Stomach (tissue), 19 donors: ENCODE measurements at places on chromosomes 2 and 18.

GRCh38 chr2:186718903-186719302 lies 25.0 kb downstream of the FAM171B start:
- no peaks in the 10 kb centered on the region for H3K27me3 ChIP-seq
- no peaks in the 10 kb centered on the region for H3K4me1 ChIP-seq
- H3K4me3 ChIP-seq: no peak overlapping the region
- DNase-seq: no peak

DNA sequence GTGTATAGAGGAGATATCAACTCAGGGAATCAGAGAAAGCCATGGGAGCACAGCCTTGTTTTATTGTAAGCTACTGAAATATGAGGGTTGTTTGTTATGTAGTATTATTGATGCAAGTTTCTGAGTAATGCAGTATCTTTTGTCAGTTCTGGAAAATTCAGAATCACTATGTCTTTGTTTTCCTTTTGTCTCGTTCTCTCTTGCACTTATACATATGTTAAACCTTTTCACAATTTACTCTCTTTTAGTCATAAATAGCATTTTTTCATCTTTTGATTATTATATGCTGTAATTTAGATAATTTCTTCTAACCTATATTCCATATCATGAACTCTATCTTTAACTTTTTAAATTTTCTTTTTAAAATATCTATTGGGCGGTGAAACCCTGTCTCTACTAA lies 85.0 kb upstream of the COL3A1 start:
- no peaks in the 10 kb centered on the region for H3K36me3 ChIP-seq
- H3K4me1 ChIP-seq: peaks cover 5% of the 10 kb centered on the region
- H3K4me3 ChIP-seq: no peak overlapping the region
- no peak for DNase-seq
- H3K27me3 ChIP-seq: no peaks in the 10 kb centered on the region
- no peak overlapping the region for H3K27ac ChIP-seq

DNA sequence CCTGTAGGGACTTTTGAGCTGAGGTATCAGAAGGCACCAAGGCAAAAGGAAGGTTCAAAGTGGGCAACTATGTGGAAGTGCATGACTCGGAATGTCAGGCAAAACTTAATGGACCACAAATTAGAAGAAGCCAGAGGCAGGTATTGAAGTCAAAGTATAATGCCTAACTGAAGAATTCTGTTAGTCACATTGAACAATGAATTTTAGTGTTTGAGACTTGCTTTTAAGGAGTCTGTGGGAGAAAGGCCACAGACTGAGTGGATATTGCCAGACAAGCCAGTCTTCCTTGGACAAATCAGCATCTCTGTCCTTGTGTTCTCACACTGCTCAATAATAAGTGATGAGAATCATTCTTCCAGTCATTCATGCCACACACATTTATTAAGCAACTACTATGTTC lies 498.9 kb downstream of the STK39 start:
- H3K36me3 ChIP-seq: no peaks in the 10 kb centered on the region
- no peak overlapping the region for H3K4me3 ChIP-seq
- H3K4me1 ChIP-seq: no peaks in the 10 kb centered on the region
- DNase-seq: no peak
- H3K27ac ChIP-seq: no peak overlapping the region

DNA sequence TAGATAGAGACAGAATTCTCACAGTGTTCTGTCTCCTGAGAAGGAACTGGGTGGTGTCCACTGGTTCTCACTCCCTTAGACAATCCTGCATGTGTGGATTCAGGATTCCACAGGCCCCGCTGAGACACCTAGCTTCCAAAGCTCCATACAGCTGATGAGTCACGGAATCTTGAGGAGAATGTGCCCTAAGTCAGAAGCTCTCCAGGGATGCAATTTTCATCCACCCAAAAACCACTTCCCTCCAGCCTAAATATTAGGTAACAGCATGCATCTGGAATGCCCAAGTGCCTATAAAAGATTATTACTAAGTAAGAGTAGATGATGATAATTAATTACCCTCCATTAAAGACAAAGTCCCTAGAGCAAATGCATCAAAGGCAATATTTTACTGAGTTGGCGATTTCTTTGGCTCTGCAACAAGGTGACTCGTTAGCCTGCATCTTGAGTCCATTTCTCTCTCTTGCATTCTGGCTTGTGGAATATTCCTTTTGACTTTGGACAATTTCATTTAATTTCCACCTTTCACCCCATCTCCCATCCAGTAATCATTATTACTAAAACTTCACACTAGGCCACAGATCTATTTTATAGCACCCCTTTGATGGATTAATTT lies 475.1 kb downstream of the TNS1 start:
- H3K4me3 ChIP-seq: no peak overlapping the region
- no peak overlapping the region for H3K27ac ChIP-seq
- no peaks in the 10 kb centered on the region for H3K36me3 ChIP-seq
- no peaks in the 10 kb centered on the region for H3K4me1 ChIP-seq
- no peak for DNase-seq
- H3K27me3 ChIP-seq: no peaks in the 10 kb centered on the region

GRCh38 chr2:120347396-120348060 lies 1.6 kb downstream of the INHBB start:
- peaks cover 45% of the 10 kb centered on the region for H3K4me1 ChIP-seq
- peaks cover 12% of the 10 kb centered on the region for H3K27me3 ChIP-seq
- peak overlapping the region; percentile 40 for H3K4me3 ChIP-seq
- no peak for DNase-seq
- H3K27ac ChIP-seq: no peak overlapping the region
- no peaks in the 10 kb centered on the region for H3K36me3 ChIP-seq

GRCh38 chr18:62612776-62613175 lies 90.0 kb downstream of the ZCCHC2 start:
- no peak overlapping the region for H3K27ac ChIP-seq
- DNase-seq: no peak
- no peaks in the 10 kb centered on the region for H3K27me3 ChIP-seq

DNA sequence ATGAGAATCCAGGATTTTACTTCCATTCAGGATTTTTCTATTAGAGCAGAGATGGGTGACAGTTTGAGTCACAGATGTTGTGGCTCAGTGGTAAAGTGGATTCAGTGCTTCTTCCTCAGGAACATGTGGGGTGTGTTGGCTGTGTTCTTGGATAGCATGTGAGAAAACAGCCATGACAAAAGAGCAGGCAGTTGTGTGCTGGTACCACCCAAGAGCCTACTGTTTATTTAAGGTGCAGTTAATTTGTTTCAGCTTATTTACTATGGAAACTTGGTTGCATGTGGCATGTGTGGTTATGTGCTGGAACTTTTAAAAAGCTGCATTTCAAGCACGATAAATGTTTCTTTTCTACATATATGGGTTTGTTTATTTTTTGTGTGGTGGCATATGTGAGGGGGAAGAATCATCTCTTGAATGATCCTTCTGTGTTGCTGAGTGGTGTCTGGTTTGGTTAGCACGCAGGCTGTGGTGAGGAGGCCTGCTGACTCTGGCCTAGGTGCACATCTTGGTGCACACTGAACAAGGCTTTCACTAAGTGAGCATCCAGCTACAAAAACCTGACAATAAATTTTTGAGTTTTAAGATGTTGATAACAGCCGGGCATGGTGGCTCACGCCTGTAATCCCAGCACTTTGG lies 67.3 kb downstream of the SPTBN1 start:
- H3K27ac ChIP-seq: peak overlapping the region; percentile 10
- H3K36me3 ChIP-seq: peaks cover 10% of the 10 kb centered on the region
- peaks cover 65% of the 10 kb centered on the region for H3K4me1 ChIP-seq
- no peak overlapping the region for H3K4me3 ChIP-seq

- no peak overlapping the region for H3K4me3 ChIP-seq
- no peaks in the 10 kb centered on the region for H3K36me3 ChIP-seq
- no peaks in the 10 kb centered on the region for H3K27me3 ChIP-seq
- no peak overlapping the region for H3K27ac ChIP-seq
- no peaks in the 10 kb centered on the region for H3K4me1 ChIP-seq
These were observed 41.1 kb upstream of the ARL5A start for GRCh38 chr2:151869291-151869690.

- H3K27ac ChIP-seq: peak overlapping the region; percentile 46
- peak; percentile 13 for DNase-seq
- no peaks in the 10 kb centered on the region for H3K27me3 ChIP-seq
- H3K4me3 ChIP-seq: no peak overlapping the region
- peaks cover 52% of the 10 kb centered on the region for H3K4me1 ChIP-seq
These were observed 24.8 kb upstream of the TNS1 start for GRCh38 chr2:218027426-218028188.

GRCh38 chr2:6909431-6910385 lies 7.5 kb upstream of the RNF144A start:
- no peak overlapping the region for H3K27ac ChIP-seq
- H3K4me3 ChIP-seq: no peak overlapping the region
- DNase-seq: no peak
- no peaks in the 10 kb centered on the region for H3K36me3 ChIP-seq

DNA sequence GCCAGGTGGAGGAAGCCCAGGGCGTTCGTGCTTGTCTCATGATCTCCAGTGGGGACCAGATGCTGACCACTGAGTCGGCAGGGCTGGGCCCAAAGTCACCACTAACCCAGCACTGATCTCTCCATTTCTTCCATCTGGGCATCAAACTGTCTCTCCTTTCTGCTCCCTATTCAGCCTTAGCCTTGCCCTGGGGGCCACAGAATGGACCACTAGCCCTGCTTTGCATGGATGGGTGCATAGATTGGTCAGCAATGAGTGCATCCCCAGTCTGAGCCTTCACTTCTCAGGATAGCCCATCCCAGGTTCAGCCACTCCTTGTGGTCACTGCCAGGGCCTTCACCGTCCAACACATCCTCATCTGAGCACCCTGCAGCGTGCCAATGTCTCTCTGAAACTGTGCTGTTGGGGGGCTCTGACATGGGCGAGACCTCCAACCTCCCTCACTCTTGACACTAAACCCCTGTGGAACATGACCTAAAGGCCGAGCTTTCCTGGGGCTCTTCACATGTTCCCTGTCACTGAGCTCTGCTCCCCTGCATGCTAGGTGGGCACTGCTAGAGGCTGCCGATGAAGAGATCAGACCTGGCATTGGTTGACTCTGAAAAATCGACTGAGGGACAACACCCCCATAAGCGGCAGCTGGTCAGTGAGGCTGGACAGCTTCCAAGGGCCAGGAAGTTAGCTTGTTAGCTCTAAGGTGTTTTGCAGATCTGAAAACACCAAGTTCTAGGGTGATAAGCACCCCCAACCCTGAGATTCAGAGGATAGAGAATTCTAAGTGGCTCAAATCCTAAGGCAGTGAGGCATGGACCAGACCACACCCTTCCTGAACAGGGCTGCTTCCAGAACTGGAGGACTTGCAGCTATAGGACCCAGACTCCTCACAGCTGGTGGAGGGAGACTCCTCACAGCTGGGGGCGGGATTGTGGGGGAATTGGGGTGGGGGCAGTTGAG lies 61.7 kb downstream of the HS1BP3 start:
- DNase-seq: no peak
- H3K36me3 ChIP-seq: no peaks in the 10 kb centered on the region
- H3K4me3 ChIP-seq: no peak overlapping the region
- H3K27ac ChIP-seq: no peak overlapping the region
- peaks cover 44% of the 10 kb centered on the region for H3K4me1 ChIP-seq
- no peaks in the 10 kb centered on the region for H3K27me3 ChIP-seq

GRCh38 chr18:3526421-3527354 lies 76.7 kb downstream of the TGIF1 start:
- H3K27ac ChIP-seq: no peak overlapping the region
- no peak overlapping the region for H3K4me3 ChIP-seq
- H3K4me1 ChIP-seq: no peaks in the 10 kb centered on the region

GRCh38 chr2:239779584-239779983 lies 245.6 kb downstream of the NDUFA10 start:
- H3K27ac ChIP-seq: no peak overlapping the region
- no peaks in the 10 kb centered on the region for H3K4me1 ChIP-seq
- H3K27me3 ChIP-seq: no peaks in the 10 kb centered on the region
- H3K36me3 ChIP-seq: no peaks in the 10 kb centered on the region
- no peak overlapping the region for H3K4me3 ChIP-seq

DNA sequence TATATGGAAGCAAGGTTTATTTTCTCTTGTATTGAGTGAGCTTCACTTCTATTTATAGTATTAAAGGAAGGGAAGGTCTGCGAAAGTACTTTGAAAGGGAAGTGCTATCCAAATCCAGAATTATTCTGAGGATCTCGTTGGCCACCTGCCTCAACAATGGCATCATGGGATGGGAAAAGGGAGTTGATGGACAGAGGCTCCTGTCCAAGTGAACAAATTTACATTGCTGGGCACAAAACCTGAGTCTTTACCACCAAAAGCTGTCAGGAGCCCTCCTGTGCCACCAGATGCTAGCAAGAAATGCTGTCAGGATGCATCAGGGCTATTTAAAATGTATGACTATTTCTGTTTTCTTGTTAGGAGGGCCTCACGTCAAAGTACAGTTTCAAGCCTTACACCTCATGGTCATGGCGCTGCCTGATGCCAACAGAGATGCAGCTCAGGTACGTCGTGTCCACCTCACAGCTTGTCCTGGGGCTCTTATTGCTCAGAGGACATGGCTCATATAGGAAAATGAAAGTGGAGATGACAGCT lies 157.3 kb downstream of the ARHGAP28 start:
- H3K36me3 ChIP-seq: no peaks in the 10 kb centered on the region
- no peaks in the 10 kb centered on the region for H3K27me3 ChIP-seq
- H3K4me3 ChIP-seq: no peak overlapping the region
- H3K4me1 ChIP-seq: peaks cover 5% of the 10 kb centered on the region

GRCh38 chr2:168705534-168706470 lies 96.6 kb upstream of the NOSTRIN start:
- peak; percentile 38 for DNase-seq
- no peaks in the 10 kb centered on the region for H3K36me3 ChIP-seq
- no peaks in the 10 kb centered on the region for H3K27me3 ChIP-seq
- H3K4me3 ChIP-seq: no peak overlapping the region
- H3K4me1 ChIP-seq: peaks cover 52% of the 10 kb centered on the region

DNA sequence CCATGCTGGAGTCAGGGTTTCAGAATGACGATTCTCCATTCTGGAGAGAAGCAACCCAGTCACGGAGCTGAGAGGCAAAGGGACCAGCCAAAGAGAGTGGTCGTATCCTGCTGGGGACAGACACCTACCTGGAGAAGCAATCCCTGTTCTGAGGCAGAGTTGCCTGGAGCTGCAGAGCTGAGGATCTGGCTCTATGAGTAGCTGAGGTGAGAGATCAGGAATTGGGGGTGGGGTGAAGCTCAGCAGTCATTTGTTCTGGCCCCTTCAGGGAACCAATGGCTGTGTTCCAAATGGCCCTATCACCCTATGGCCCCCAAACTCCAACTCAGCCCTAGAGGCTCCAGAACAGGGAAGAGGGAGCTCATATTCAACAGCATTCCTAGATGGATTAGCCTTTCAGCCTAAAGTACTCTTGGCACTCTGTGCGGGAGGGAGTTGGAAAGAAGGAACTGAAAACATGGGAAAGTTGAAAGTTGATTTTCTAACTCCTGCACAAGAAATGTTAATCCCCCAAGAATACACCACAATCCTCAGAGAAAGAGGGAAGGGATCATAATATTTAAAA lies 3.3 kb upstream of the ATRAID start:
- peaks cover 24% of the 10 kb centered on the region for H3K4me1 ChIP-seq
- no peaks in the 10 kb centered on the region for H3K27me3 ChIP-seq
- H3K4me3 ChIP-seq: no peak overlapping the region
- H3K27ac ChIP-seq: no peak overlapping the region
- DNase-seq: no peak

GRCh38 chr2:210000464-210001324 lies 1.7 kb upstream of the RPE start:
- H3K27me3 ChIP-seq: no peaks in the 10 kb centered on the region
- H3K4me3 ChIP-seq: no peak overlapping the region

- DNase-seq: no peak
- H3K27ac ChIP-seq: no peak overlapping the region
- H3K27me3 ChIP-seq: no peaks in the 10 kb centered on the region
- peaks cover 37% of the 10 kb centered on the region for H3K4me1 ChIP-seq
These were observed 85.6 kb downstream of the TFCP2L1 start for GRCh38 chr2:121199281-121200010.

- DNase-seq: no peak
- no peak overlapping the region for H3K4me3 ChIP-seq
- peak overlapping the region; percentile 75 for H3K27ac ChIP-seq
- no peaks in the 10 kb centered on the region for H3K36me3 ChIP-seq
- no peaks in the 10 kb centered on the region for H3K27me3 ChIP-seq
These were observed 69.6 kb downstream of the MAP4K4 start for GRCh38 chr2:101766871-101767739.
